ENCODE measurements at places on chromosomes 11 and 22. TPM values are rescaled to one million over a fixed set of nuclear protein-coding genes. Genes with fewer than 3 reads are reported as not detected.
A peak's percentile ranks its signal among the peaks of the same experiment; 100 is the strongest.

The RTN4R gene
- total RNA-seq: 9.6 TPM

The FLRT1 gene
- total RNA-seq: not detected

The ADAMTS15 gene
- total RNA-seq: 8.4 TPM

The PAMR1 gene
- 5.6 TPM for total RNA-seq

The NAV2 gene
- 36.9 TPM for total RNA-seq

The JAML gene
- 163 TPM for total RNA-seq

The VSIG10L2 gene
- not detected for total RNA-seq

DNA sequence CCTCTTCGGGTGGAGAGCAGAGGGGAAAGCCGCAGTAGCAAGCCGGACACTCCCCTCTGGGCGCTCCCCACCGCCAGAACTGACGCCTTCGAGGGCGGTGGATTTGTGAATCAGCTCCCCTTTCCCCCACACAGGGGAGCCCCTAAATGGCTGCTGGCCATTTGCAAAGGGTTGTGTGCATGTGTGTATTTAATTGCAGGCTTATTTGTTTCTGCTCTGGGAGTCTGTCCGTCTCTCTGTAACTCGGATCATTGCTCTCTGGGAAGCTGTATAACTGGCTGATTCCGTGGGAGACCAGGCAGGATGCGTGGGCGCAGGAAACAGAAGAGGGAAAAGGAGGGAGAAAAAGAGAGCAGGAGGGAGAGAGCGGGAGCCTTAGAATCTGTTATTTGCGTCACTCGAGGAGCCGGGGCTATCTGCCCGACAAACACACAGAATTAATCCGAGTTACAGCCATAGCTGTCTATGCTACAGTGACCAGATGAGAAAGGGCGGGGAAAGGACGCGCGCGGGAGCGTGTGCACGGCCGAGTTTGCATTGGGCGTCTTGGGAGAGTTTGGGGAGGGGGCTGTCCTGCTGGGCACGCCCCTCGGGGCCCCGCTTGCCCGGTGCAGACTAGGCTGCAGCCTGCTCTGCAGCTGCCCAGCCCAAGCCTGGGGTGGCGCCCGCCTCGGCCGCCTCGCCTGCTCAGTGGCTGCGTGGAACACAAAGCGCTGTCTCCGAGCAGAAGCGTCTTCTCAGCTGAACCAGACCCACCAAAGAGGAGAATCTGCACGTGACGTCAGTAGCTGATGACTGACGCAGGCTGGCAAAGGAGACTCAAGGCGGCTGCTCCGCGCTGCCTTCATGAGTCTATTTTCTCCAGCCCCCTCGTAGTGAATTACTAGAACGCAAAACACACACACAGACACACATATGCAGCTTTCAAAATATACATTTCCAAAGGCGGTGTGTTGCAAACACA lies 105.3 kb upstream of the HSD17B12 start:
- no peak for DNase-seq
- H3K27me3 ChIP-seq: peaks cover 90% of the 10 kb centered on the region
- H3K4me3 ChIP-seq: peak overlapping the region; percentile 33
- H3K36me3 ChIP-seq: no peaks in the 10 kb centered on the region

- peaks cover 20% of the 10 kb centered on the region for H3K4me1 ChIP-seq
- DNase-seq: no peak
- no peak overlapping the region for H3K4me3 ChIP-seq
- H3K27ac ChIP-seq: no peak overlapping the region
- no peaks in the 10 kb centered on the region for H3K36me3 ChIP-seq
Measured at GRCh38 chr11:48096588-48097525, 116.5 kb downstream of the PTPRJ start.

DNA sequence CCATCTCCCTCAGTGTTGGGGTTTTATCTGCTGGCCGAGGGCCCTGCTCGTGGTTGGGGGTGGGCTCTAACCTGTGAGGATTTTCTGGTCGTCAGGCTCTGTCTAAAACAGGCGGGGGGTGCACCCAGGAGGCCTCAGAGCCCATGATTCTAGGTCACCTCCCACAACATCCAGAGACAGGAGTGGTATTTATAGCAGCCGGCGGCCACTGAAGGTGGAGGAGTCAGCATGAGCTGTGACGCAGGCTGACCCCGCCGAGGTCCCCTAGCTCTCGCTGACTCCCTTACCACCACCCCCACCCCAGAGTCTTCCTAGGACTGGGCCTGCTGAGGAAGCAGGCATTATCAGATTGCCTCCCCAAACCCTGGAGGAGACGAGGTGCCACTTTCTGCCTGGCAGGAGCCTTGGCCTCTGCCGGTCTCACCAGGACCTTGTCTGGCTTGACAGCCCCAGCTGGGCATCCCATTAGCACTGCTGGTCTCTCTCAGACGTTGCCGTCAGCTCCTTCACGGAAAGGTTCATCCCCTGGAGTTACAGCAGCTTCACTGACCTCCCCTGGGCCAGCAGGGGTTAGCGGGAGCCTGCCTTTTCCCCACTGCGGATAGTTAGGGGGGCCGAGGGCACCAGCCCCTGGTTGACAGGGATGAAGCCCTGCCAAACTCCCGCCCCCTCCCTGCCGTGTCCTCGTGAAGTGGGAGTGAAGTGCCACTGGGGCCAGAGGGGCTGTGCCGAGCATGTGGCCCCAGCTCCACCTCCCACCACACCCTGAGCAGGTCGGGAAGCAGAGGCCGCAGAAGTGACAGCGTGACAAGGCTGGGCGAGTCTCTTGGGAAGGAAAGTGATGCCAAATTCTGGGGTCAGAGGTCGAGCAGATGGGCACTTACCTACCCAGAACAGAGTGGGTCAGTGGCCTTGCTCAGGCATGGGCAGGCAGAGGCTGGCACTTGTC lies 26.5 kb downstream of the DAGLA start:
- no peak overlapping the region for H3K4me3 ChIP-seq
- no peaks in the 10 kb centered on the region for H3K36me3 ChIP-seq
- DNase-seq: no peak
- peaks cover 11% of the 10 kb centered on the region for H3K4me1 ChIP-seq

- no peak overlapping the region for H3K4me3 ChIP-seq
- peaks cover 10% of the 10 kb centered on the region for H3K36me3 ChIP-seq
- H3K27me3 ChIP-seq: no peaks in the 10 kb centered on the region
- H3K4me1 ChIP-seq: no peaks in the 10 kb centered on the region
Measured at GRCh38 chr11:32109592-32109991, 18.7 kb downstream of the RCN1 start.

DNA sequence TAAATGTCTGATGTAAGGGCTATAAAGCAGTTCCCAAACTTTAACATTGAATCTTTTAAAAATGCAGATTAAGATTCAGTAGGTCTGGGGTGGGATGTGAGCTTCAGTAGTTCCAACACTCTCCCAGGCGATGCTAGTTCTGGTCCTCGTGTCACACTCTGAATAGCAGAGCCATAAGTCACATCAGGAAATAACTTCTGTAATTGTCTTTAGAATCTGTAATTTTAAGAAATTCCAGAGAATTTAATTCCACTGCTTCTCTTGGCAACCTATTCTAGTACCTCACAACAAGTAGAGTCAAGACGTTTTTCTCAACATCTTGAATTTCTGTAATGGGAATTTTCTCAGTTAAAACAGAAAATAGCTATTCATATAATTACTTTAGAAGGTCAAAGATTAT lies 223.1 kb downstream of the TMEM135 start:
- H3K4me1 ChIP-seq: peaks cover 6% of the 10 kb centered on the region
- no peak overlapping the region for H3K4me3 ChIP-seq
- H3K27ac ChIP-seq: no peak overlapping the region
- no peak for DNase-seq
- H3K27me3 ChIP-seq: no peaks in the 10 kb centered on the region
- H3K36me3 ChIP-seq: no peaks in the 10 kb centered on the region

DNA sequence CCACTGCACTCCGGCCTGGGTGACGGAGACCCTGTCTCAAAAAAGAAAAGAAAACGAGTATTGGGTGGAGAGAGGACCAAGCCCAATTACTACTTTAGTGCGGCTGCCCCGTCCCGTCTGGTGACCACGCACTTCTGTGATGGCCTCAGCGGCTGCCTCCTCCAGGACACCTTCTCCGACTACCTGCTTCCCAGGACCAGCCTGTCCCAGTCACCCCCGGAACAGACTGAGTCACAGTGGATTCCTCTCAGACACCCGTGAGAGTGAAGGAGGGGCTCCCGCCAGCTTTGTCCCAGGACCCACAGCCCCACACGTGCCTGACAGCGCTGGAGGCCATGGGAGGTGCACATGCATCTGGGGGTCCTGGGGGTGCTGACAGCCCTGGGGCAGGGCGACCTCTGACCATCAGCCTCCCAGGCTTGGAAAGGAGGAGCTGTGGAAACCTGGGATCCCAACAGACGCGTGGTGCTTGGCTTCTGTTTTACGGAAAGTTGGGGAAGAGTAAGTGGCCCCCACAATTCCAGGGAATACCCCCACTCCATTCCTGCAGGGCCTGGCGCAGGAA lies 4.8 kb downstream of the DRD4 start:
- no peak overlapping the region for H3K27ac ChIP-seq
- H3K4me1 ChIP-seq: peaks cover 12% of the 10 kb centered on the region
- peaks cover 22% of the 10 kb centered on the region for H3K27me3 ChIP-seq

- peak; percentile 70 for DNase-seq
- H3K4me1 ChIP-seq: peaks cover 41% of the 10 kb centered on the region
- H3K27me3 ChIP-seq: no peaks in the 10 kb centered on the region
- peak overlapping the region; percentile 28 for H3K4me3 ChIP-seq
- H3K36me3 ChIP-seq: no peaks in the 10 kb centered on the region
- peak overlapping the region; percentile 54 for H3K27ac ChIP-seq
Measured at GRCh38 chr22:43289976-43290721, 53.0 kb downstream of the SCUBE1 start.

DNA sequence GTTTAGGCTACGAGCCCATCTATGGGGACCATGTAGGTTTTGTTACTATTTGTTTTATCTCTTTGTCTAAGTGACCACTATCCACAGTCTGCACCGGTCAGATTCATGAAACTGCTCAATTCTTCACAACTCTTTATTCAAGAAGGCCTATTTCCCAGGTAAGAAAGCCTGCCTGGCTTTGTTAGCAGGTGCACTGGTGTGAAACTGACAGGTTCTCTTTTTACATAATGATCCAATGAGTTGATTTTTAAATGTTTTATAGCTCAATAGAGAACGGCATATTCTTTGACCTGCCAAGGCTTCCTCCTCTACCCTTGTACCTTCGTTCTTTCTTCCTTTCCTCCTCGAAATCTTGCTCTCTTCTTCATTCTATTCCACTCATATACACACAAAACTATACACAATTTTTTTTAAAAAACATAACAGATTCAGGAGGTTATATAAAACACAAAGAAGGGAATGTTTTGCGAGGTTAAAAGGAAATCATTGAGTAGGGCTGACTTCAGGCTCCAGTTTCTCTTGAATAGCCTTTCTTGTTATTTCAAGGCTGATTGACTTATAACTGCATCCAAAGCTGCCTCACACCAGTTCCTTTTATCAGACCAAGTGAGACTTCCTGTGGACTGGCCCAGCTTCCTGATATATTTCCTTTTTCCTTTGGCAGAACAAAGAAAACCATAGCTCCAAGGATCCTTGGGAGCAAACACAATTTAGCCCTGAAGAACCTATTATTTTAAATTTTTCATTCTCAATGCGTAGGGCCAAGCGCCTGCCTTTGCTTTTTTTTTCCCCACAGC lies 11.4 kb downstream of the FLI1 start:
- peaks cover 87% of the 10 kb centered on the region for H3K4me1 ChIP-seq
- no peak for DNase-seq
- H3K36me3 ChIP-seq: no peaks in the 10 kb centered on the region
- H3K4me3 ChIP-seq: peak overlapping the region; percentile 4
- peak overlapping the region; percentile 58 for H3K27ac ChIP-seq

DNA sequence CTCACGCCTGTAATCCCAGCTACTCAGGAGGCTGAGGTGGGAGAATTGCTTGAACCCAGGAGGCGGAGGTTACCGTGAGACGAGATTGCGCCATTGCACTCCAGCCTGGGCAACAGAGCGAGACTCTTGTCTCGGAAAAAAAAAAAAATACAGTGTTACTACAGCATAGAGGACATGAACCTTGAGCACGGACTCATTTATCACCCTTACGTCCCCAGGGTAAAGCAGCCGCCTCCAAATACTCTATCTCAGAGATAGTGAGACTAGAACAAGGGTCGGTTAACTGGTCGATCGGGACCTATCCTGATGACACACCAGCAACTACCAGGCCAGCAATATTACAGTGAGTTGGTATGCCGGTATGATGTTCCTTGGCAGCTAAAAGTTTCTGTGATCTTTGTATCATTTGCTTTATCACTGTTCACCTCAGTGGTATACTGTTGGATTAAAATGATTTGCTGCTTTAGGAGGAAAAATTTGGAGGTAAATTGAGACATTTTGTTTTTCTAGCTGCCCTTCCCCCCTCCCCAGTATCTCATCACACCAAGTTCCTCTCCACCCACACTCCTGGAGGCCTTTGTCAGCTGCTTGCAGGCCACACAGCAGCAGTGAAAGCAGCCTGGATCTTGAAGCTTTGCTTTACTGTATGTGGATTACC lies 7.0 kb upstream of the SIDT2 start:
- DNase-seq: no peak
- H3K27ac ChIP-seq: no peak overlapping the region
- H3K27me3 ChIP-seq: no peaks in the 10 kb centered on the region
- H3K36me3 ChIP-seq: peaks cover 49% of the 10 kb centered on the region
